ENCODE measurements at places on chromosomes 16 and 17. TPM values are rescaled to one million over a fixed set of nuclear protein-coding genes. Genes with fewer than 3 reads are reported as not detected.

GGT6 gene
- total RNA-seq: not detected

GJC1 gene
- total RNA-seq: 40.6 TPM

ETV4 gene
- total RNA-seq: 4.7 TPM

TAC4 gene
- not detected for total RNA-seq

WDR81 gene
- total RNA-seq: 34.5 TPM

PLA2G10 gene
- total RNA-seq: not detected

CHD9NB gene
- 2.6 TPM for total RNA-seq

SLC5A11 gene
- total RNA-seq: not detected

MARVELD3 gene
- total RNA-seq: under 0.01 TPM

SOCS7 gene
- total RNA-seq: 11.2 TPM

GAS2L2 gene
- total RNA-seq: not detected

RAC3 gene
- total RNA-seq: 9.1 TPM

SPPL2C gene
- total RNA-seq: not detected

KCTD19 gene
- total RNA-seq: not detected

SHCBP1 gene
- 31.5 TPM for total RNA-seq

KRT39 gene
- not detected for total RNA-seq

SP6 gene
- under 0.01 TPM for total RNA-seq

All from fibroblast of villous mesenchyme (primary cell).